ENCODE measurements at places on chromosomes 11 and 22.

GRCh38 chr11:27612932-27613880 lies 87.0 kb downstream of the BDNF start:
- DNase-seq = no peak

GRCh38 chr22:43042101-43042780 lies 27.3 kb upstream of the PACSIN2 start:
- no peak for DNase-seq

DNA sequence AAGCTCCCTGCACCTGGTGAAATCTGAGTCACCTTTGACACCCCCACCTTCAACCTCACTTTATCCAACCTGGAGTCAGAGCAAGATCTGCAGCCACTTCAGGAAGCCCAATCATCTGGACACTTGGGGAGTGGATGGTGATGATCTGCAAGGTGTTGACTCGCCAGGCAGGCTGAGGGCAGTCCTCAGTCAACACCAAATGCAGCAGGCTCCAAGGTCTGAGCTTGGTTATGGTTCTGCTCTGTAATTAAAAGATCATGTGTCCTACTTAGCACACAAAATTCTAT lies 446.9 kb downstream of the BRD1 start:
- no peak for DNase-seq

DNA sequence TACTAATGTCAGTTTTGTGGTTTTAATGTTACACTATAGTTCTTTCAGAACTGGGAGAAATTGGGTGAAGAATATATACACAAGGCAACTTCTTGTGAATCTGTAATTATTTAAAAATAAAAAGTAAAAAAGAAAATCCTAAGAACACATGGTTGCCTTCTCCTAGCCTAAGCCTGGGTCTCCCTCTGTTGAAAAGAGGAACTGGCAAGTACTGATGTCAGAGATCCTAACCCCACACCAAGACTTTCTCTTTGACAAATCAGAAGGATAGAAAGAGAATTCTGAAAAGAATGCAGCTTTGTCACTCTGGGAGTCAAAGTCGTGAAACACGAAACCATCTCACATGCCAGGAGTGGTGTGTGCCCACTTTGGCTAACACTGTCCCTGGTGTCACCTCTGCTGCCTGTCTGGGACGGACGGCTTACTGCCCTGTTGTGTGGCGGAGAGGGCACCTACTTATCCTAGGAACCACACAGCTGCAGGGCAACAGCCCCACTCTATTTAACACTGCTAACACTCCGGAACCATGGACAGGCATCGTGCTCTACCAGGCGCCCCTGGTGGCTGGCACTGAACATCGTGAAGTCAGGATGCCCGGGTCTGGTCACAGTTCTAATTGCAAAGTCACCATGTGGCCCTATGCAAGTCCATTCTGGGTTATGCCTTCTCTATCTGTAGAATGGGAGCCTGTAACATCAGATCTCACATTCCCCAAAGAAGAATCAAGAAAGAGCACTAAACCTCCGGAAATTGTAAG lies 108.7 kb upstream of the CD82 start:
- no peak for DNase-seq

DNA sequence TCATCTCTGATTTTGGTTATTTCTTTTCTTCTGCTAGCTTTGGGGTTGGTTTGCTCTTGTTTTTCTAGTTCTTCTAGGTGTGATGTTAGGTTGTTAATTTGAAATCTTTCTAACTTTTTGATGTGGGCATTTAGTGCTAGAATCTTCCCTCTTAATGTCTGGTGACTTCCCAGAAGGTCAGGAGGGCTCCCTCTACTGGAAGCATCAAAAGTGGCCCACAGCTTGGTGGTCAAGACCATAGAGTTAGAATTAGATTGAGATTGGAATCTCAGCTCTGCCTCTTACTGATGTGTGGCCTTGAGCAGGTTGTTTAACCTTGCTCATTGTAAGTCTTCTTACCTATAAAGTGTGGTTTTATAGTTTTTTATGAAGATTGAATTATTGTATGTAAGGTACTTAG lies 99.3 kb downstream of the FDX1 start:
- no peak for DNase-seq

DNA sequence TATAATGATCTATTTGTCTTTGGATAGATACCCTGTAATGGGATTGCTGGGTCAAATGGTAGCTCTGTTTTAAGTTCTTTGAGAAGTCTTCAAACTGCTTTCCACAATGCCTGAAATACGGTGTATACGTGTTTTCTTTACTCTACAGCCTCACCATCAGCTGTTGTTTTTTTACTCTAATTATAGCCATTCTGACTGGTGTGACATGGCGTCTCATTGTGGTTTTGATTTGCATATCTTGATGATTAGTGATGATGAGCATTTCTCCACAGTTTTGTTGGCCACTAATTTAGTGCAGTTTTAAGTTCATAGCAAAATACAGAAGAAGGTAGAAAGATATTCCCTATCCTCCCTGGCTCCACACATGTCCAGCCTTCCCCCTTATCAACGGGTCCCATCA lies 26.3 kb upstream of the VPREB1 start:
- no peak for DNase-seq

DNA sequence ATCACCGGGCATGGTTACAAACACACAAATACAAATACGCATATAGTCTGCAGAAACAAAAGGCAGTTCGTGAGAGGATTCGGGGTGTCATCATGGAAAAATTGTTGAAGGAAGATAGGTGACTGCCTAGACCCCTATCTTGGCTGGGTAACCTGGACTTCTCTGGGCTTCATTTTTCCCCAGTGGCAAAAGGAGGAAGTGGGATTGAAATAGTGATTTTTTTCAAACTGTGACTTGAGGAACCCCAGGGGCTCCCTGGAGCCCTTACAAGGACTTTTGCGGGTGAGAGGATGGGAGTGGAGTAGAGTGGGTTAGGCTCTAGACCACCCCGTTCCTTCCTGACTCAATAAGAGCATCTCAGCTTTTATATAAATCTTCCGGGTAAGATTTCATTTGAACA lies 1.0 kb upstream of the ELF5 start:
- no peak for DNase-seq

GRCh38 chr11:102516179-102516578 lies 14.4 kb downstream of the MMP7 start:
- no peak for DNase-seq

DNA sequence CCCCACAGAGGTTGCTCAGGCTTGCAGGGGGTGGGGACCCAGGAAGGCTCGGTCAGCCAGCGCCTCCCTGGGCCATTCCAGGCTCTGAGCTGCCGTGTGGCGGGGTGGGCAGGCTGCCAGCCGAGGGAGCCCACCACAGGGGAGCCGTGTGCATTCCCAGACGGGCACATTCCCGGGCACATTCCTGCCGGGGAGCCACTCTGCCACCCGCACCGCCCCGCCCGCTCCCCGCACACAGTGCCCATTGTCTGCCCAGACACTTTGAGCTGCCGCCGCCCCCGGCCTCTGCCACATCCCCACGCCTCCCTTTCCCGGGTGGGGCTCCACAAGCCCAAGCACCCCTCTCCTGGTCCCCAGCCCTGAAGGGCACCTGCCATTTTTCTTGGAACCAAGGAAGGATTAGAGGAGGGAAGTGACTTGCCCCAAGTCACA lies 27.4 kb downstream of the RPL3 start:
- DNase-seq = no peak

DNA sequence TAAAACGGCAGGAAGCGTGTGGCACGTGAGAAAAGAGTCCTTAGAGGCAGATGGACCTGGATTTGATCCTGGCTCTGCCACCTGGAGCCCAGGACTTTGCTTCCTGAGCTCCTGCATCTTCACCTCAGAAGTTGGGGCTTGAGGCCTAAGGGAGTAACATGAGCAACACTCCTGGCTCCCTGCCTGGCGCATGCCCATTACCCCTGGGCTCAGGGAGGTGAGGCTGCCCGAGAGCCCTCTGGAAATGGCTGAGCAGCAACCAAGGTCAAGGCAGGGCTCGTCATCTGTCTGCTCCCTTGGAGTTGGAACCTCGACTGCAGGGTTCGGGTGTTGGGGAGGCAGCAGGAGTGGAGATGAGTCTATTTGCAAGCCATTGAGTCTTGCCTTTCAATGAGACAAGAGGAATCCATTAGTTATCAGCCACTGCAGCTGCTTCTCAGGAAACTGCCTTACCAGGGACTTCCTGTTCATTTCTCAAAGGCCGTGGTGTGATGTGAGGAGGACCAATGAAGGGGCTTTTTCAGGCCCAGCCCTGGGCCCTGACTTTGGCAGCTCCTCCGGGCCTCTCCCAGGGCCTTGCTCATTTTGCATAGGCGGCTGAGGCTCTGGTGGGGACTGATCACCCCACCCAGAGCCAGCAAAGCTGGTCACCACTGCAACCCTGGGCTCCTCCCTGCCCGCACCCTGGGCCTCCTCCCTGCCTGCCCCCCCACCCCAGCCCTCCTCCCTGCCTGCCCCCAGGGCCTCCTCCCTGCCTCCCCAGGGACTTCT lies 6.4 kb downstream of the FADS2 start:
- no peak for DNase-seq

DNA sequence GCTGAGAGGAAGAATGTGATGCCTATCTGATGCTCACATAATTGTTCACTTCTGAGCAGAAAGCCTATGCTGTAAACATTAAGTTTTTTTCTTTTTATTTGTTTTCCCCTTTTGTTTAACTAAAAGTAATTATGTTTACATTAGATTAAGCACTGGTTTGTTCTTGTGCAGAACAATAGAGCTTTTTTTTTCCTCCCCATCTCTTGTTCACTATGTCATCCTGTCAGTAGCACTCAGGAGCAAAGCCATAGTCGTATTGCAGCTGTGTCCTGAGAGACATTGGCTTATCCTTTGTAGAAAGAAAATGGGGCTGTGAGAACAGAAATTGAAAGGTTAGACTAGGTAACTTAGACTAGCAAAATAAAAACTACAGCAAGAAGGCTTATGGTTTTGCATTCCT lies 301.8 kb upstream of the RAG2 start:
- DNase-seq = no peak

DNA sequence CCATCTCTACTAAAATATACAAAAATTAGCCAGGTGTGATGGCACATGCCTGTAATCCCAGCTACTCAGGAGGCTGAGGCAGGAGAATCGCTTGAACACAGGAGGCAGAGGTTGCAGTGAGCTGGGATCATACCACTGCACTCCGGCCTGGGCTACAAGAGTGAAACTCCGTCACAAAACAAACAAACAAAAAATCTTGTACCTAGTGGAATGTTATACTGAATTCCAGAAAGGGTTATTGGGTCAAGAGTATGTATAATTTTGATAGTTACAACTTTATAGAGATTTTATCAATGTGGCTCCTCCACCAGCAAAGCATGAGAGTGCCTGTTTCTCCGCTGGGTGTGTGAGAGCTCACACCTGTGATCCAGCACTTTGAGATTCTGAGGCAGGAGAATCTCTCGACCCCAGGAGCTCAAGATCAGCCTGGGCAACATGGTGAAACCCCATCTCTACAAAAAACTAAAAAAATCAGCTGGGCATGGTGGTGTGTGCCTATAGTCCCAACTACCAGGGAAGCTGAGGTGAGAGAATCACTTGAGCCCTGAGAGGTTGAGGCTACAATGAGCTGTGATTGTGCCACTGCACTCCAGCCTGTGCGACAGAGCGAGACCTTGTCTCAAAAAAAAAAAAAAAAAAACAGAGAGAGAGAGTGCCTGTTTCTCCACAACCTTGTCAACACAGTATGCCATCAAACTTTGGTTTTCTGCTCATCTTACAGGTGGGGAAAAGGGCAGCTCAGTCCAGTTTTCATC lies 12.7 kb upstream of the FOLR1 start:
- no peak for DNase-seq

DNA sequence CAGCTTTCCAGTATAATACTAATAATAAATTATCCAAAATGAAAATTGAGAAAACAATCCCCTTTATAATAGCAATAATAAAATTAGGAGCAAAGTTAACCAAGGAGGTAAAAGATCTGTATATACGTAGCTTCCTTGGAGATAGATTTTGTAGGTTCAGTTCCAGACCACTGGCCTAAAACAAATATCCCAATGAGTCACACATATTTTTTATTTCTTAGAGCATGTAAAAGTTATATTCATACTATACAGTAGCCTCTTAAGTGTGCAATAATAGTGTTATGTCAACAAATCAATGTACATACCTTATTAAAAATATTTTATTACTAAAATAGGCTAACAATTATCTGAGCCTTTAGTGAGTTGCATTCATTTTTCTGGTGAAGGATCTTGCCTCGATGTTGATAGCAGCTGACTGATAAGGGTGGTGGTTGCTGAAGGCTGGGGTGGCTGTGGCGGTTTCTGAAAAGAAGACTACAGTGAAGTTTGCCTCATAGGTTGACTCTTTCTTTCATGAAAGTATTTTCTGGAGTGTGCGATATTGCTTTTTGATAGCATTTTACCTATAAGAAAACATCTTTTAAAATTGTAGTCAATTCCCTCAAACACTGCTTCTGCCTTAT lies 178.5 kb downstream of the ARHGAP42 start:
- no peak for DNase-seq

- DNase-seq = no peak
These were observed 421.8 kb downstream of the ETS1 start for GRCh38 chr11:128165572-128165971.

- no peak for DNase-seq
These were observed 346.2 kb downstream of the TENM4 start for GRCh38 chr11:79094616-79095015.

GRCh38 chr11:45820211-45820857 lies 15.4 kb downstream of the SLC35C1 start:
- no peak for DNase-seq

GRCh38 chr11:33633251-33634003 lies 67.2 kb downstream of the C11orf91 start:
- DNase-seq = no peak

- peak; percentile 61 for DNase-seq
These were observed 16.0 kb upstream of the PRG2 start for GRCh38 chr11:57406337-57406904.

DNA sequence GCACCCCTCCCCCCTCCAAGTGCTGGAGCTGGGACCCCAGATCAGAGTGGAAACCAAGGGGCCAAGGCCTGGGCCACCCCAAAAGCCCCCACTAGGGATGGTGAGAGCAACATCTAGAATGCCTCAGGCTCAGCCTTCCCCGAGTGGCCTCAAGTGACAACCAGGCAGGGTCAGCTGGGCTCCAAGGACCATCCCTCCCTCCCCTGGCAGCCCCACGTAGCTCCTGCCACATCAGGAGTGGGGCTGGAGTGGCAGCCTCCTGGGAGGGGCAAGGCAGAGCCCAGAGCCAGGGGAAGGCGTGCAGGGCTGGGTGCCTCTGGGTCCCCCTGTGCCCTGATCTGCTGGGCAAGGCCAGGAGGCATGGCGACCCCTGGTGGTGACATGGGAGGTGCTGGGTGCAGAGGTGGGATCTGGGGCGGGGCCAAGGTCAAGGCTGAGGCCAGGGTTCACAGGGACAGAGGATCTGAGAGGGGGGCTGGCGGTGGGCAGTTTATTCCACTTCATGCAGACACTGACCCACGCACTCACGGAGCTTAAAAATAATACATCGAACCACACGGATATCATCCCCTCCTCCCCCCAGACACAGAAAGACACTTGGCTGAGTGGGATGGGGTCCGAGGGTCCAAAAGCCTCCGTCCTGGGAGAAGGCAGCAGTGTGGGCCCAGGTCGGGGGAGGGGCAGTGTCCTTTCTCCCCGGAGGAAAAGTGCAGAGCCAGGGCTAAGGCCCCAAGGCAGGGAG lies 15.8 kb upstream of the EHD1 start:
- DNase-seq = peak; percentile 89

DNA sequence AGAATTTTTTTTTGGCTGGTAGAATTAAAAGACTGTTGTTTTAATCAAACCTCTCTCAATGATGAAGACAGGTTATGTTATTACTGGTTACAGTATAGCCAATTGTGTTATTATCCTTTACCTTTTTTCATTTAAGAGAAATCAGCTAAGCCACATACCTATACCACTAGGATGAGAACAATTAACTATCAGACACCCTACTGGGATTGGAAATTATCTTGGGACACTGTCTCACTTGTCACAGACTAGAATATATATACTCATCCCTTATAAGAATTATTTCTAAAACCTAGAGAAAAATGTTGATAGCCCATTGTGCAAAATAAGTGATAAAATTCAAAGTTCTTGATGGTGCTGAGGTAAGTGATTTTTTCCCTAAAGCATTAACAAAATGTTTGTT lies at the start of gene OR5AS1:
OR5AS1 (plus strand) TSS at position 301 of the 400 bp plus-strand sequence. CDS start 2,765 bp downstream, outside the sequence.
- DNase-seq = no peak
